ENCODE measurements at places on chromosomes 6 and 20.

GRCh38 chr6:27812805-27813492 is 99.2 kb downstream of the OR2B2 start:
- no peak for DNase-seq

GRCh38 chr20:44027343-44028002 is 112.8 kb downstream of the TOX2 start:
- DNase-seq = no peak

DNA sequence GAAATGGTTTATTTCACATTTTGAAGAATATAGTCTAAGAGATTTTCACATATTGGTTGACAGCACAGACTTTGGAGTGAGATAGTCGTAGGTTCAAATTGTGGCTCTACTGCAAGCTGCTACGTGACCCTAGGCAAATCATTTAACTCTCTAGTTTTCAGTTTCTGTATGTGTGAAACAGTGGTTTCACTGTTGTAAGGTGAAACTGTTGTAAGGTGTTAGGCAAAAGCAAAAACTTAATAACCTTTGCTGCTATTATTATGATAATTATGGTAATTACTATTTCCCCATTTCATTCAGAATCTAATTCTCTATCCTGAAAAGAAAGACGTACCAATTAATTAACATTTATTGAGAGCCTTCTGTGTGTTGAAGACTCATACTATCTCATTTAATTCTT is 144.2 kb downstream of the REV3L start:
- no peak for DNase-seq

GRCh38 chr6:46484081-46484820 is 7.0 kb downstream of the RCAN2 start:
- DNase-seq = no peak

GRCh38 chr6:132512342-132512637 is 626 bp downstream of the STX7 start:
- no peak for DNase-seq

- DNase-seq = no peak
These were observed 193.5 kb downstream of the UNC5CL start for GRCh38 chr6:40845553-40845952.

- no peak for DNase-seq
These were observed 9.9 kb downstream of the BCL2L1 start for GRCh38 chr20:31712564-31713311.

- no peak for DNase-seq
These were observed 886.8 kb upstream of the FLRT3 start for GRCh38 chr20:15224199-15224598.

- no peak for DNase-seq
These were observed 44.7 kb upstream of the SIRPG start for GRCh38 chr20:1702328-1702727.

DNA sequence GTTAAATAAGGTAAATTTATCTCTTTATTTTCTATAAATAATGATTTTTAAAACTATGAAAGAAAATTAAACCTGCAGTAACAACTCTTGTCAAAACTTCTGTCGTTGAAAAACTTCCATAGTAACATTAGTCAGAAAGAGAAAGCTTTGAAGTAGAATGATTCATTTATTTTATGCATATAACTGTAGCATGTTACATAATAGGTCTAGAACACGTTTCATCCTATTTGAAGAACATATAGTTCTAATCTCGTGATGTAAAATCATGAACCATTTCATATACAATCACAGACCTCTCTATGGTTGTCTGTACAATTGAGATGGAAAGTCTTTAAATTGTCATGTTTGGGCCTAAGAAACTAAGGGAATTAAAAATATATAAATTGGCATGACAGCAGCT is 61.3 kb upstream of the MYLIP start:
- no peak for DNase-seq

DNA sequence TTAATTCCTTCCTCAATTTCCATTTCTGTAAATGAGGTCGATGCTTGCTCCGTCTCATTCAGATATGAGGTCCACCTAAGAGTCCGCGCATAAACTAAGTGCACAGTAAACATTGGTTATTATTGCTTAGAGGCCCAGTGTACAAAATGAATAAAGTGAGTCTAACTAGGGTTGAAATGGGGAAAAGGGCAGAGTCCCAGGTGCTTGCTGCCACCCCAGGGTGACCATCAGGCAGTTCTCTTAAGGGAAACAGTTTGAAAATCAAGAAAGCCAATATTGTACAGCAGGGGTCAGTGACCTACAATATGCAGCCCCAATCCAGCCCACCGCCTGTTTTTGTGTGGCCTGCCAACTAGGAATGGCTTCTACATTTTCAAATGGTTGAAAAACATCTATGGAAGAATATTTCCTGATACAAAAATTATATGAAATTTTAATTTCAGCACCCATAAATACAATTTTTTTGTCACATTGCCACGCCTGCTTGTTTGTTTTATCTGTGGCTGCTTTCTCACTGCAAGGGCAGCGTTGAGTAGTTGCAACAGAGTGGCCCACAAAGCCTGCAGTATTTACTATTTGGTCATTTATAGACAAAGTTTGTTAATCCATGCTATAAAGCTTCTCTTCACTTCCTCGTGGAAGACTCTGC is 43.3 kb downstream of the SLC13A3 start:
- DNase-seq = no peak

DNA sequence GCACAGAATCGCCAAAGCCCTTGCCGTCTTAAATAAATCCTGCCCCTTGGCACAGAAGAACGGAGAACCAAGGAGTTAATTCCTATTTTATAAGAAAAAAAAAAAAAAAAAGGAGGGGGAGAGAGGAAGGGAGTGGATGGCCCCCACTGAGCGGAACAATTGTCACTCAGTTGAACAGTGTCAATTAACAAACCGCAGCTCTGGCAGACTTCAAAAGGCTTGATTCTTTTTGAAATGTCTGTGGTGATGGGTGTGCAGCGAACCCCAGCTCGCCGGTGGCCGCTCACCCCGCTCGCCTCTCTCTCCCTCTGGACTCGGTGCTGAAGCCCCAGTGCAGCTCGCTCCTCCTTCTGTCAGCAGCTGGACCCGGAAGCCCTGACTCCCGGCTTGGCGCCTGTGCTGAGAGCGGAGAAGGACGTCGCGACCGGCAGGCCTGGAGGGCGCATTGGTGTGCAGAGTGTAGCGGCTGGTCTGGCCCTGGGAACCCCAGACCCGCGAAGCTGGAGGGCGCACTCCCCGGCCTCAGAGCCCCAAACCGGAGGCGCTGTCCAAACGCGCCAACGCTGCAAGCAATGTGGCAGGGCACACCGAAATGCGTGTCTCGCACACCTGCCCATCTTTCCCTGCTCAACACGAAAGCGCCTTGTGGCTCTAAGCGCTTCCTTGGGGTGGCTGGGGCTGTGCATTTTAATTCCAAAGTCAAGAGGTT is 3.4 kb downstream of the LINC00237 start:
- DNase-seq = no peak

DNA sequence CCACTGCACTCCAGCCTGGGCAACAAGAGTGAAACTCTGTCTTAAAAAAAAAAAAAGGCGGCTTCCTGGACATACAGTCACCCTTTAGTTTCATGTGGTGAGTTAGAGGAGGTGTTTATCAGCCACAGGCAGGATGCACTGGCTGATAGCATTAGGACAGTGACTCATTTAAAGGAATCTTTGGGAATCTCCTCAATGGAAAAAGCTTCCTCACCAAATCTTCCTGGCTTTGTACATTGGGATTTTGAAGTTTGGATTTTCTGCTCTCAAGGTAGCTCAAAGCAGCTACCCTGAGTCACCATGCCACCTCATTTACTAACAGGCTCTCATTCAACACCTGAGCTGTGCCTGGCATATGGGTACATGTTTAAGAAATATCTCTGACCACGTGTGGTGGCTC is 20.2 kb downstream of the PRPH2 start:
- no peak for DNase-seq

- DNase-seq = no peak
These were observed 23.0 kb upstream of the NFATC2 start for GRCh38 chr20:51565298-51566144.

GRCh38 chr6:41451515-41452163 is 94.5 kb upstream of the FOXP4 start:
- no peak for DNase-seq

GRCh38 chr20:59434960-59435359 is 134.5 kb downstream of the EDN3 start:
- DNase-seq = no peak

DNA sequence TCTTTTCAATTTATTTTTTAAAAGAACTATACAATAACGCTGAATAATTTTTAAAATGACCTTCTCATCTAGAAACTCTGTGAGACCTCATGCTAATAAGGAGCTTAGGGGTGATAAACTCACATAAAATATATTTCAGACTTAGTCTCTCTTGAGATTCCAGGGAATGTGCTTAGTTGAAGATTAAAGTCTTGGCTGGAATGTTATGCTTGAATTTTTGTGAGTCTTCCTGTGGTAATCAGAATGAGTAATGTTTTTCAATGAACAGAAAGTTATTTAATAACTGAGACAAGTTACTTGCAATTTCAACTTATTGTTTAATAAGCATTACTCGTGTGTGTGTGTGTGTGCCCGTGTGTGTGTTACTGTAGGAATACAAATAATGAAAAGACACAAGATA is 379.9 kb upstream of the EPHA7 start:
- DNase-seq = no peak

- DNase-seq = no peak
These were observed 3.7 kb upstream of the TXNDC5 start for GRCh38 chr6:7914311-7914710.

GRCh38 chr6:164927288-164928056 is 381.9 kb downstream of the C6orf118 start:
- no peak for DNase-seq

- DNase-seq = no peak
These were observed 227.5 kb upstream of the MYLIP start for GRCh38 chr6:15901141-15902115.

- DNase-seq = no peak
These were observed 7.3 kb downstream of the PEDS1 start for GRCh38 chr20:50146214-50146613.

DNA sequence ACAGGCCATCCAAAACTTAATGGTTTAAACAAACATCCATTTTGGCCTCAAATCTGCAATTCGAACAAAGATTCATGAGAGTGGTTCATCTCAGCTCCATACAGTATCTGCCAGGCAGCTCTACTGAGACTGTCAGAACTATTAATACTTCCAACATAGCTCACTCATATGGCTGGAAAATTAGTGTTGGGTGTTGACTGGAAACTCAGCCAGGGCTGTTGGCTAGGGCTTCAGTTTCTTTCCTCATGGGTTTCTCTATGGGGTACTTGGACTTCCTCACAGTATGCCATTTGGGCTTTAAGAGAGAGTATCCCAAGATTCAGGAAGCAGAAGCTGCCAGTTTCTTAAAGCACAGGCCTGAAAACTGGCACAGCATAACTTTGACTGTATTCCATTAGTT is 240.3 kb downstream of the TPBG start:
- no peak for DNase-seq

DNA sequence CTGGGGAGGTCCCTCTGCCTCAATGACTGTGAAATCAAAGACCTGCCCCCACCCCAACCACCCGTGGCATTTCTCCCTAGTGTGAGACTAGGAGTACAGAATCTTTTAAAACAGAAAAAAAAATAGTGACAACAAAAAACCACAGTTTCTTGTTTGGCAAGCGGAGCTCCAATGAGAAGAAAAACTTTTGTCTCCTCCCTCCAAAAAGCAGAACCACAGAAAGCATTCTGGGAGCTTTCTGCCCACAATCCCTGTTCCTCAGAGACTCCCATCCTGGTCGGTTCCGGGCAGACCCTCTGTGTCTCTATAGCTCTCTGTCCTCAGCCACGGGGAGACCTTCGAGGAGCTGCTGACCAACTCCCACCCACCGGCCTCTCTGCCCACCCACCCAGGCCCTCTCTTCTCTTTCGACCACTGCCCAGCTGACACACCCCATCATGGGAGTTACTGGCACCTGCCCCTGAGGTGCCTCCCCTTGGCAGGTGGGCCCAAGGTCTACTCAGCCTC is 4.9 kb downstream of the PREX1 start:
- no peak for DNase-seq

- DNase-seq = no peak
These were observed 13.8 kb downstream of the ADA start for GRCh38 chr20:44637522-44638372.

DNA sequence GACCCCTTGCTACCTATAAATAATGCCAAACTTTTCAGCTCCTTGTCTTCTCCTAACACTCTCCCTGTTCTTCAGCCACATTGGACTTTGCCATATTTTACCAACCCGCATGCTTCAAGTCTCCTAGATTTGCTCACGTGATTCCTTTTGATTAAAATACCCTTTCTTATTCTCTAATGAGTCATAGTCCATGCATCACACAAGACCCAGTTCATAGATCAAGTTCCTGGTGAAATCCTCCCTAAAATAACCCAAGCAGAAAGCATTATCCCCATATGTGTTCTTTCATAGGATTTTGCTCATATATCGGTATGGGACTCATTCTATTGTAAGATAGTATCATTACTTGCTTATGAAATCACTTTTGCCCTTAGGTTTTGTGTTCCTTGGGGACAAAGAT is 108.9 kb upstream of the STXBP5 start:
- DNase-seq = no peak

GRCh38 chr6:150539568-150539967 is 60.1 kb upstream of the PLEKHG1 start:
- no peak for DNase-seq

- no peak for DNase-seq
These were observed 138.2 kb upstream of the SLC22A16 start for GRCh38 chr6:110614586-110614985.

- no peak for DNase-seq
These were observed 417.7 kb upstream of the JARID2 start for GRCh38 chr6:14828201-14828611.

DNA sequence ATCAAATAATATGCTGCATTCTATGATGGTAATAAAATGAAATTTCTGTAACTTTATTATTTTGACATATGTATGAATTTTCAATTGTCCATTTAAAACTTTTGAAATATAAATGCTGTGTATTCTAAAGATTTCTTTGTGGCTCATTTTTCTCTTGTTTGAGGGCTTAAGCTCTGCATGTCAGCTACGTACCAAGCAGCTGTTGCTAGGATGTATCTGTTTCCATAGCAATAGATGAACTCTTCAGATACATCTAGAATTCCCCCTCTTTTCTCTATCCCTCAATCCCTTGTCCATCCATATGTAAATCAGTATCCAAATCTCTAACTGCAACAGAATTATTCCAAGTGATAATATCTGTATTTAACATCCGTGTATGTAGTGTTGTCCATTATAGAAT is 76.5 kb upstream of the OPRM1 start:
- no peak for DNase-seq

DNA sequence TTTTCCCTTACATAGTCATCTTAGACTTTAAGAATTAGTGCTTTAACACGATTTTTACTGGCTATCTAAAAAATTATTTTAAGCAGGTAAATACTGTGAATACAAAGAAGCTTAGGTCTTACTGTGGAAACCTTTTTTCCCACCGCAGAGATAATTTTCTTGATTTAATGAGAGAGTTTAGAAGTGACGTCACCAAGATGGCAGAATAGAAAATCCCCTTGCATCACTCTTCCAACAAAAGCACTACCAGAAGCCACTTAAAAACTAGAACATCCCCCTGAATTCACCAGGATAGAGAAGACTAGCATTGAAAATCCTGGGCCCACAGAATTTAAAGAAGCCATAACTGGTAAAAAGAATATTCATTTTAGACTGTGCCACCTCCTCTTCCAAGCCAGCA is 375.4 kb upstream of the PTCHD4 start:
- DNase-seq = no peak

Data from stimulated activated CD4-positive, alpha-beta T cell treated with anti-CD3 and anti-CD28 coated beads, Interleukin-15, amount 100 ng/mL, for 1 hour (primary cell).